NCI-H1436 (cell line): ENCODE measurements at places on chromosomes 7 and 10.

- DNase-seq: no peak
These were observed 46.1 kb downstream of the OGDH start for GRCh38 chr7:44652535-44652934.

- DNase-seq: no peak
These were observed 1183.7 kb upstream of the CELF2 start for GRCh38 chr10:9833942-9834341.

GRCh38 chr7:139471740-139472353, 11.6 kb downstream of the KLRG2 start:
- DNase-seq: no peak

DNA sequence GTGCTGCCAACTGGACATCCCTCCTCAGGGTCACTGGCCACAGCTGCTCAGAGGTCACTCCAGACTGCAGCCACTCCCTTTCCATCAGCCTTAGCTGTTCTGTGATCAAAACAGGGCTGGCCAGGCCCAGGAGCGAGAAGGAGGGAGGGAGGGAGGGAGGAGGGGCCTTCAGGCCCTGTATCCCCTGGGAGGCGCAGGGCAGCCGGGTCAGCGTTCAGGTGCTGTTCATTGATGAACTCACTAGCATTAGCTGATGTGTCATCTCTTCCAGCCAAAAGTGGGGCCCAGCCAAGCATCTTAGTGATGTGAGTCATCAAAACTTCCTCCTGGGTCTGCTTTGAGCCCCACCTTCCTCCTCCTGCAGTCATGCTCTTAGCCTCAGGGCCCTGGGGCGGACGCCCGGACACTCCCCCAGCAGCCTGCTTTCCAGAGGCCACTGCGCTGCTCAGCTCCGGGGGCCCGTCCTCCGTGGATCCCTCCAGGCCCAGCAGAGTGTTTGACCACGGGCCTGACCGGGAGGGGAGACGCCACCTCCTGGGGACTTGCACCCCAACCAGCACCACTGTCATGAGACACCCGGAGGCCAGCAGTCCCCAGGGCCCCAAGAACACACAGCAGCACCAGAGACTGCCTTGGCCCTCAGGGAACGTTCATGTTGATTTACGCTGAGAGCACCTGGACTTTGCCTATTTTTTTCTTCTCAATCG, 149.2 kb downstream of the PRKAG2 start:
- DNase-seq: peak; percentile 28

DNA sequence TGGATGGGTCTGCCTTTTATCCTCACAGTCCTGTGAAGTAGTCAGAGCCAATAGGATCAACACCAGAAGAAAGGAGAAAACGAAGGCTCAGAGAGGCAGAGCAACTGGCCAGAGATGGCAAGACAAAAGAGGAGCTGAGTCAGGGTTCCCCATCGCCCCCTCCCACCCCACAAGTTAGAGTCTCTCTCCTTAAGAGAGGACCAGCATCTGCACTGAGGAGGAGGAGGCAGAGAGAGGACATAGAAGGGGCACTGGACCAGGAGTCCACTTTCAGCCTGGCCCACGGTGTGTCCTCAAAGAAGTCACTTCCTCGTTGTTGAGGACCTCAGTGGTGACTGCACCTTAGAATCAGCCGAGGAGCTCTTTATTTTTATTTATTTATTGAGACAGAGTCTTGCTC, 11.6 kb downstream of the SPOCK2 start:
- no peak for DNase-seq

DNA sequence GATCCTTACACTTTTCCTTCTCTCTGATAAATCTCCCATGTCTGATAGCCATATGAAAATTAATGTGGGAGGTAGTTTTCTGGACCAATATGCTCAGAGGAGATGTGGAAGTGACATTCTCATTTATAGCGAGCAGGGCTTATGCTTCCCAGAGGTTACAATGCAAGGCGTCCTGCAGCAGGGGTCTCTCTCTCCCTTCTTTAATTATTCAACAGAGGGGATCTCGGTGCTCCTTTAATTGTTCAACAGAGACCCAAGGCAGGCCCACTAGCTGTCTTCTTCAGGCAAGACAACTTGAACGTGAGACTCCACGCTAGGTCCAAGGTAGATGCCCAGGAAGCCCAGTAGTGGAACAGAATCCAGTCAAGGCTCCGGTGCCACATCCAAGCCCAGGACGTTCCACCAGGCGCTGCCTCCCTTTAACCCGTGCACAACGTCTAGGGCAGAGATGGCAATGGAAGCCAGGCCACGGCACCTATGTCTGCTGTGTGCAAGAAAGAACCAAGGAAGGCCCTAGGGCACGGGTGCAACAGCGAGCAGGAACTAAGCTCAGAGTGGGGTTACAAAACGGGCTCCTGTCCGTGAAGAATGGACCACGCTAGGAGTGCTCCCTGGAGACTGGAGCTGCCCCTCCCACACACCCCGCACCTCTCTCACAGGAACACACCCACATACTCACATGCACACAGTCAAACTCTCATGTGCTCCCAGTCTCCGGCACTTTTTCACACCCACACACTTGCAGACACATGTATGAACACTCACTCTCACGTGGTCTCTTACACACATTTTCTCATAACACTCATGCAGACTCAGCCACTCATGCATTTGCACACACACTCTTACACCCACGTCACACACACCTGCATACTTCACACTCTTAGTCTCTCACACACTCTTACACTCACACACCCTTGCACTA, 230.4 kb downstream of the TNS3 start:
- no peak for DNase-seq

GRCh38 chr10:51400392-51401096, 298.9 kb downstream of the CSTF2T start:
- DNase-seq: no peak

- no peak for DNase-seq
These were observed 41.0 kb downstream of the WAPL start for GRCh38 chr10:86480571-86480970.

GRCh38 chr7:101941481-101942383, 124.3 kb downstream of the CUX1 start:
- DNase-seq: no peak

DNA sequence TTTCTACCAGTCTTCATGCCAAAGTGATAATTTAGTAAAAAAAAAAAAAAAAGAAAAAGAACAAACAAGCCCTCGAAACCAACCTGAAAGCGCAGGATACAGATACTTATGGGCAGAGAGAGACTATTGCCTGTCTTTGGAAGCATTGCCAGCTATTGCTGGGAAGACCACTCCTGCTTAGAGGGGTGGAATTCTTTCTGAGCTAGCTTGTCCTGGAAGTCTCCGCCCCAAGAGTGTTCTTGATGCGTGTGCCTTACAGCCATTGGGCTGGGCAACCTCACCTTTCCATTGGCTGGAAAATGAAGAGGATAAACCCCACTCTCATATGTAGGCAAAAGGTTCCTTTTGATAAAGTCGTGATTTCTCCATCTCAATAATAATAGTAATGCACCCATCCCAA, 19.9 kb upstream of the INSYN2A start:
- no peak for DNase-seq

DNA sequence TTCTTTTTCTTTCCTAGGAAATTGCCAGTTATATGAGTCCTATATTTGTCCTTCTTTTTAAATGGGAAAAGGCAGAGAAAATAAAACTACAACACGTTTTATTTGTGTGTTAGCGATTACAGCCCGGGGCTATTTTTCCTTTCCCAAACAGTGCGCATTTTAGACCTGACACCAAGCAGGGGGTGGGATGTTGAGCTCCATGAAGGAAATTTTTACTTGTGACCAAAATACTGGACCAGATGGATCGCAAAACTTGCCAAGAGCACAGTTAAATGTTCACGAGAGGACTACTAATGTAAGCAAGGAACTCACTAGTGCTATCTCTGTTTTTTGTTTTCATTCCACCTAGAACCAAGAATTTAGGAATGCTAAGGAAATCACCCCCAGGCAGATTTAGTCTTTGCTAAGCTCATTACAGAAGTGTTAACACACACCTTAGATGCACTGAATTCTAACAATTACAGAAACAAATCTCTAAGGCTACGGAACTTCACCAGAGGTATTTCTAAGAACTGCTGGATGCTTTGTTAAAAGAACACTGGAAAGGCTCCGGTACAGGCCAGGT, 114.8 kb downstream of the JAZF1 start:
- DNase-seq: no peak

- DNase-seq: no peak
These were observed at the start of gene TRIM8 for GRCh38 chr10:102644066-102644645. TRIM8 (plus strand) TSS chr10:102644479; CDS start chr10:102644618, 139 bp downstream.

GRCh38 chr7:2109936-2110609, 122.7 kb downstream of the MAD1L1 start:
- DNase-seq: no peak

- no peak for DNase-seq
These were observed 33.5 kb downstream of the FIGNL1 start for GRCh38 chr7:50416527-50417182.

GRCh38 chr7:105014693-105015389, 836 bp downstream of the KMT2E start:
- DNase-seq: peak; percentile 39

GRCh38 chr7:13850185-13850752, 139.2 kb downstream of the ETV1 start:
- DNase-seq: peak; percentile 22

DNA sequence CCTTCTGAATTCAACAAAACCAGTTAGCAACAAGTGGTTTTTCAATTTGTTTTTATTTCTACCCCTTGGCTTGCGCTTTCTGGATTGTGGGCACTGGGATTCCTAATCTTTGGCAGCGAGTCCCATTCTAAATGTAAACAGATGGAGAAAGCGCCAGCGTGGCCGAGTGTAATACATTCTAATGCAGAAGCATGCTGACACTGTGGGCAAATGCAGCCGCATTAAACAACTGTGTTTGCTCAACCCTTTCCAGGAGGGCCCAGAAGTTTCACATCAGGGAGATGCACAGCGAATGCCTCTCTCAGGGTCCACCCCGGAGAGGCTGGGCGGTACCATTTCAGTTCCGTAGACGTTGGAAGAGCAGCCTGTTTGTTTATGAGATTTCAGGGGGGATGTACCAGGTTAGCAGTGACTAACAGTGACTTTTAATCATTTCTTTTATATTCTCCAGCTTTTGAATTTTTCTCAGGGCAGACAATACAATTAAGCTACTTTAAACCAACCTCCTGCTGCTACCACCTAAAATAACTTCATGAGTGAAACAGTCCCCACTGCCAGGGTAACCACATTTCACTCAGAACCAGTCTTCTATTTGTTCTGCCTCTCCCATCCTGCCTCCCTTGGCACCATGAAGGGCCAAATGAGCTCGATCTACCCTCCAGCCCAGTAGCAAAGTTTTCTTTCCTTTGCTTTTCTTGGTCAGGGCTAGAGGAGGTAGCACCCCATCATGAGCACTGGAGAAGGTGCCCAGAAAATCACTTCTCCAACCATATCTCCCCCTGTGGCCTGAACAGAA, 164.2 kb upstream of the ITGB1 start:
- DNase-seq: no peak

DNA sequence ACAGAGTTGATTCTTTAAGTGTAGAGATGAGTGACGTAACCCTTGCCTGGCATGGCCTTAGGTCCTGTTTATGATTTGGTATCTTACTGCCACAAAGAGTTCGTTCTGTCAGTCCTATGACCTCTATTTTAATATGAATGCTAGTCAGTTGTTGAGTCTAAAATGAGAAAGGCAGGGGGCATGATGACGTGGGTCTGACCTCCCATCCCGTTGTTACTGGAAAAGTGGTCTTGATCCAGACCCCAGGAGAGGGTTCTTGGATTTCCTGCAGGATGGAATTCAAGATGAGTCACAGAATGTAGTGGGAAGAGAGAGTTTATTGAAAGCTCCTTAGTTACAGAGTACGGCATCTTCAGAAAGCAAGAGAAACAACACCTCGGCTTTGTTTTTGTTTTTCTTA, 317.0 kb upstream of the COBL start:
- no peak for DNase-seq

GRCh38 chr10:73810735-73811465, 498 bp downstream of the NDST2 start:
- DNase-seq: no peak

DNA sequence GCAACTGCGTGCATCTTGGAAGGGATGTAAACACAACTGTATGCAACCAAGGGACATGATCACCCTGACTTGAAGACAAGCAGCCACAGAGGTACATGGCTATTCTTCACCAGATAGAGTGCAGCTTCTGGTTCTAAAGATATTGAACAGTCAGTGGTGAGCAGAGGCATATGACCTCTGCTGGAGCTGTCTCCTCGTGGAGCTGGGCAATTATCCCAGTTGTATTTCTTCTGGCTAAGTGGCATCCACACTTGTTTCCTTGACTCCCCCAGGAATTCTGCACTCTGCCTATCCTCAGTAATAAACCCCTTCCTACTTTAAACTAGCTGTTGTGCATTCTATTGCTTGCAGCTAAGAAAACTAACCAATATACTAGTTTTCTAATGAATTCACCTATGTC, 216.8 kb downstream of the THSD7A start:
- no peak for DNase-seq

GRCh38 chr10:42975558-42976340, 101.1 kb upstream of the RET start:
- DNase-seq: no peak

GRCh38 chr7:149103424-149103823, 12.9 kb upstream of the ZNF786 start:
- DNase-seq: no peak

- DNase-seq: no peak
These were observed 59.3 kb downstream of the DLG5 start for GRCh38 chr10:77867124-77867719.

- no peak for DNase-seq
These were observed 49.4 kb downstream of the GTF2IRD1 start for GRCh38 chr7:74503061-74503460.

GRCh38 chr7:141306081-141306480, 232.2 kb downstream of the TMEM178B start:
- no peak for DNase-seq

- no peak for DNase-seq
These were observed 35.4 kb upstream of the TM9SF3 start for GRCh38 chr10:96622013-96622787.

DNA sequence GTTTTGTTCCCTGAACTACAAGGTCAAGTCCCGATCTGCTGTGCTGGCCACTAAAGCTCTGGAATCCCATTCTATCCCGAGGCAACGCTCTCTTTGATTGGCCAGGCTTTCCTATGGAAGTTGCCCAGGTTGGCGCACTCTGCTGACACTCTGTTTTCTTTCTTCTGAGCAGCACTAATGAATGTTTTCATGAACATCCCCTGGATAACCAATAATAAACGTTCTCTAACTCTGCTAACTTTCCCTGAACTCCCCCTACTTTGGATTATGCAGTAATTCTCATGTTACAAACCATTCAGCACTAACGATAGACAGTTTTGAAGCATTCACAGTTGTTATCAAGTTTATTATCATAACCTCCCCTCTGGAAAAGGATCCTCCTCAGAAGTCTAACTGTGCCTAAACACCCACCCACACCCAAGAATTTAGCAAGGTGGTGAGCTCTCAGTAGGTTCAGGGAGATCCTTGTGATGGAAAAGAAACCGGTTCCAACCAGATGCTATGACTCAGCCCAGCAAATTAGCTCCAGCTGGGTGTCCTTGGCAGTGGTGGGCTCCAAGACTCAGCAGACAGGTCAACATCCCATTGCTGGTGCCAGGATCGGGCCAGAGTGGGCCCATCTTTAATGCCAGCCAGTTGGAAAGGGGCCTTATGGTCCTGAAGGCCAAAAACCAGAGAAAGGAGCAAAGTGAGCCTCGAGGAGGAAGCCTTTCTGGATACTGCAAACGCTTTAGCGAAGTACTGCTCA, 68.4 kb downstream of the CREB3L2 start:
- DNase-seq: no peak

- DNase-seq: no peak
These were observed 77.5 kb upstream of the STEAP1B start for GRCh38 chr7:22577470-22578001.
